ENCODE measurements at places on chromosomes 3 and 15. TPM values are rescaled to one million over a fixed set of nuclear protein-coding genes. Genes with fewer than 3 reads are reported as not detected.

The MUC13 gene
- total RNA-seq, result 7.7 TPM

The CYP8B1 gene
- not detected for total RNA-seq

The MNS1 gene
- 2.4 TPM for total RNA-seq

The CACNA1D gene
- 1.0 TPM for total RNA-seq

The RASGRF1 gene
- 0.19 TPM for total RNA-seq

The ENTPD3 gene
- total RNA-seq, result 0.03 TPM

The MYO1E gene
- 235 TPM for total RNA-seq

The ULK3 gene
- total RNA-seq, result 33.1 TPM

The BFSP2 gene
- total RNA-seq, result not detected

The SEMA3B gene
- total RNA-seq, result 7.7 TPM

The AMT gene
- 0.36 TPM for total RNA-seq

The ST3GAL6 gene
- 1.1 TPM for total RNA-seq

The XRN1 gene
- 3.2 TPM for total RNA-seq

The GASK1A gene
- not detected for total RNA-seq

The GOLGA8S gene
- total RNA-seq, result 0.18 TPM

The PIGBOS1 gene
- total RNA-seq, result 22.6 TPM

The GP5 gene
- 0.02 TPM for total RNA-seq

The CLRN1 gene
- total RNA-seq, result not detected

The CLSTN2 gene
- total RNA-seq, result 0.05 TPM

The ADAMTS9 gene
- 0.73 TPM for total RNA-seq

The MRAS gene
- total RNA-seq, result 11.0 TPM

The FRMD5 gene
- total RNA-seq, result 2.3 TPM

The CD200R1 gene
- total RNA-seq, result 0.07 TPM

The FBXO40 gene
- not detected for total RNA-seq

The IRAK2 gene
- 12.5 TPM for total RNA-seq

The SLC12A8 gene
- total RNA-seq, result 1.8 TPM

The SV2B gene
- 0.29 TPM for total RNA-seq

The C3orf20 gene
- total RNA-seq, result 0.02 TPM

The CCR2 gene
- not detected for total RNA-seq

The CMTM7 gene
- total RNA-seq, result 35.8 TPM

The SYNPR gene
- total RNA-seq, result not detected

The PDIA3 gene
- total RNA-seq, result 371 TPM

The KLF15 gene
- total RNA-seq, result 1.0 TPM

The DYNLT2B gene
- 25.7 TPM for total RNA-seq

The KNG1 gene
- not detected for total RNA-seq

The TUSC2 gene
- total RNA-seq, result 36.2 TPM

The RPS17 gene
- 5,028 TPM for total RNA-seq

The MESP2 gene
- total RNA-seq, result 0.50 TPM

The GPR87 gene
- 2.2 TPM for total RNA-seq

The CACNA2D3 gene
- total RNA-seq, result 0.19 TPM

All from A549 treated with dexamethasone at 1 μM for 4 hours (cell line).